ENCODE measurements at places on chromosomes 6 and 20.

GRCh38 chr6:142542704-142543233 lies 241.0 kb downstream of the ADGRG6 start:
- DNase-seq: no peak

GRCh38 chr6:99066044-99066443 lies 118.3 kb upstream of the FBXL4 start:
- no peak for DNase-seq

GRCh38 chr20:2402271-2402980 lies 21.7 kb downstream of the TGM6 start:
- DNase-seq: no peak

GRCh38 chr6:41066867-41067304 lies 5.3 kb downstream of the OARD1 start:
- DNase-seq: peak; percentile 37

GRCh38 chr20:9415426-9415825 lies 99.0 kb upstream of the LAMP5 start:
- no peak for DNase-seq

DNA sequence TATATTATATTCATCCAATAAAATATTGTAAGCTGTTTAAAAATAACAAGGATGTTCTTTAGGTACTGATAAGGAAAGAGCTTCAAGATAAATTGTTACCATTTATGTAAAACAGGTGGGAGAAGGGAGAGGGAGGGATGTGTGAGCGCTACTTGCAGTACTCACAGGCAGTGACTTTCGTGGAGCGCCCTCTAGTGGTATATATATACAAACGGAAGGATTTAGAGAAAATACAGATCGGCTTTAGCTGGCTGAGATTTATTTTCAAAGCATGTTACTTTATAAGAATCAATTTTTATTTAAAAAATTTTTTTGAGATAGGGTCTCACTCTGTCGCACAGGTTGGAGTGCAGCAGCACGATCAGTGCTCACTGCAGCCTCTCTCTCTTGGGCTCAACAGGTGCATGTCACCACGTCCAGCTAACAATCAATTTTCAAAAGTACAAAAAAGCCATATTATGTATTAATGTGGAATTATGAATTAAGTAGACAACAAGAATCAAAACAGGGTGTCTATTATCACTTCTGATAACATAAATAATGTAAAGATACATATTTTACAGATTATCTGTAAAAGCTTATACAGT lies 3.3 kb upstream of the MOG start:
- no peak for DNase-seq

DNA sequence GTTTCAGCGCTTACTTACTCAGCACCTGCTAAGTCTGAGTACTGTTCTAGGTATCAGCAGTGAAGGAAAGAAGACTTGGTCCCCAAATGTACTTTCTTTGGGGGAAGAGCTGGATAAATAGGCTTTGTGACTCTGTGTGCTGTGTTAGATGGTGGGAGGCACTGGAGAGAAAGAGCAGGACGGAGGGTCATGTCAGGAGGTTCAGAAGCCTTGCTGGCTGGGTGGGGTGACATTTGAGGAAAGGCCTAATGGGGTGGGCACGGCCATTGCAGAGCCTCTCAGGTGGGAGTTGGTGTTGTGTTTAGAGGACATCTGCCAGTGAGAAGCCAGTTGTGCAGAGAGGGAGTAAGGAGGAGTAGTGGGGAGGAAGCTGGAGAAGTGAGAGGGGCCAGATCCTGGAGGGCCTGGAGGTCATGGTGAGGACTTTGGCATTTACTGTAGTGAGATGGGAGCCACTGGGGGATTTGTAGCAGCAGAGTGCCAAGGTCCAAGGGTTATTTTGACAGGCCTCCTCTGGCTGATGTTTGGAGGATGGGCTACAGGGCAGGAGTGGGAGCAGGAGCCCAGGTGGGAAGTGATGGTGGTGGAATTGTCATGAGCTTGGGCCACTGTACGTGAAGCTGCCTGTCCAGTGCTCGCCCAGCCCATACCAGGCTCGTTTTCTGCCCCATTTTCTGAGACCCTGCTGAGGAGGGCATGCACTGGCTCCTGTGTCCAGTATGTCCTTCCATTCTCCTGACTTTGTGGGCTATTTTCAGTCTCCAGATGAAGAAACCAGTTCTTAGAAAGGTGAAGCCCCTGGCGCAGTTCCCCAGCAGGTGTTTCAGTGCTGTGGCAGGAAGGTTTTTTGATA lies 886 bp downstream of the SDCBP2 start:
- no peak for DNase-seq

DNA sequence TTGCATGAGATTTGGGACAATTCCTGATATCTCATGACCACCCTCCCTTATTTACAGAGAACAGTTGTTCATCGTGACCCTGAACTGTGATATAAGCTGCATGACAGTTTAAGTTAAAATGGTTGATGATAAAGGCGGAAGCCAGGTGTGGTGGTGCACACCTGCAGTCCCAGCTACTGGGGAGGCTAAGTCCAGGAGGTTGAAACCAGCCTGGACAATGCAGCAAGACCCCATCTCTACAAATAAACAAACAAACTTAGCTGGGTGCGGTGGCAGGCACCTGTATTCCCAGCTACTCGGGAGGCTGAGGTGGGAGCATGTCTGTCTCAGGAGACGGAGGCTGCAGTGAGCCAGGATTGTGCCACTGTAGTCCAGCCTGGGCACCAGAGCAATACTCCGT lies 24.1 kb downstream of the COL20A1 start:
- no peak for DNase-seq

- no peak for DNase-seq
Observed at GRCh38 chr6:65123521-65123920, 583.5 kb downstream of the EYS start.

DNA sequence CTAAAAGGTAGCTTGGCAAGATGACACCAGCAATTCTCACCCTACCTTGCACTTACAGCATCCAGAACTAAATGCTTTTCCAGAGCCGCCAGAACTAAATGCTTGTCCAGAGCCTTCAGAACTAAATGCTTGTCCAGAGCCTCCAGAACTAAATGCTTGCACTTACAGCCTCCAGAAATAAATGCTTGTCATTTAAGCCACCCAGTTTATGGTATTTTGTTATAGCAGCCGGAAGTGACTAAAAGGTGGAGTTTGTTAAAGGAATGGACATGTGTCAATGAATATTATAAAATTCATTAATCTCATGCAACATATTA lies 133.5 kb downstream of the GPX5 start:
- DNase-seq: no peak

- no peak for DNase-seq
Observed at GRCh38 chr6:34246249-34246562, 2.6 kb downstream of the SMIM29 start.

DNA sequence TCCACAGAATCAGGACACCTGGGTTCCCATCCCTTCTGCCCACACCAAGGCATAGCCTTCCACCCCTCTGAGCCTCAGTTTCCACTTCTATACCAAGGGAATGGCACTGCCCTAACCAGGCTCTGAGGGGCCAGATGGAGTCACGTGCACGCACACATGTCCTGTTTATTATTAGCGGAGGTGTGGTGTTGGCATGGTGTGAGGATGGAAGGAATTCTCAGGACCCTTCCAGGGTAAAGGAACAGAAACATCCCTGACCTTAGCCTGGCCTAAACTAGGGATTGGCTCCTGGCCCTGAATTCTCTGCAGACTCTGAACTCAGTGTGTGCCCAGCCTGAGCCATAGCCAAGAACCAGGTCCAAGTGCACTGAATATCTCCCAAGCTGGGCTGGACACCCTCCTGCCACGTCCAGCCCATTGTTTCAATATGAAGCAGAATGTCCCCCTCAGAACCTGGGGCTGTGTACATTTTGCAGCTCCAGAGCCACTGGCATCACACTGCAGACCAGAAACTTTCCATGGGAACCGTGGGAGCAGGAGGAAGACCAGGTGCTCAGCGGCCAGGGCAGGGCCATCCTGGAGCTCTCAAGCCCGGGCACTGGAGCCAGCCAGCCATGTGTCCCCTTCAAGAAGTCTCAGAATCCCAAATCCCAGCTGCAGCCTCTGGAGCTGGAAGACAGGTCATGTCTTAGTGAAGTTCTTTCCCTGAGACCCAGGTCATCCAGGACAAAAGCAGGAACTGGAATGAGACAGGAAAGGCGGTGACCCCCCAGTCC lies 208.4 kb downstream of the ANKRD60 start:
- no peak for DNase-seq

DNA sequence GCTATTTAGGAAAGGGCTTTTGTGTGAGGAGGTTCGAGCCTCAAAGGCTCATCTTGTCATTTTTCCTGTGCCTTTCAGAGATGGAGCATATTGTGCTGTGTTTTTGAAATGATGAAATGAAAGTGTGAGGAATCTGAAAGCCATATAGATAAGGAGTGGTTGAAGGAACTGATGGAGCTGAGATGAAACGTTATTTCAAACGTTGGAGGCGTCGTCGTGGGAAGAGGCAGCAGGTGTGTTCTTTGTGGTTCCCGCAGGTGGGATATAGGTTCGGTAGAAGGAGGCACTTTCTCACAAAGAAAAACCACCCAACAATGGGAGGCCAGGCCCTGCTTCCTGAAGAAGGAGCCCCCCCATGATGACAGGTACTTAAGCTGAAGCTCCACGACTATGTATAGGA lies 83.2 kb upstream of the SNAP25 start:
- DNase-seq: no peak

DNA sequence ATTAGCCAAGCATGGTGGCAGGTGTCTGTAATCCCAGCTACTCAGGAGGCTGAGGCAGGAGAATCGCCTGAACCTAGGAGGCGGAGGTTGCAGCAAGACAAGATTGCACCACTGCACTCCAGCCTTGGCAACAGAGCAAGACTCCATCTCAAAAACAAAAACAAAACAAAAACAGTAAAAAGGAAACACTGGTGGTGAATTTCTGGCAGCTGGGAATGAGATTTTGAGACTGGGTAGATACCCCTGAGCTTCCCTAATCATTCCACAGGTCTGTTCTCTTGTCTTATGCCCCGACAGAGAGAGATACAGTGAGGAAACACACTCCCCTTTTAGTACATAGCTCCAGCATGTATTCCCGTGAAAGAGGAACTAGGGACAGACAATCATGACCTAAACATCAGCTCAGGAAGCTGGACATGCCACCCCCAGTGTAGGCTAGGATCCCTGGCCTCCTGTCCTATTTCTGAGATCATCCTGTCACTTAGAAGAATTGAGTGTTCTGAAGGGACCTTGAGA lies 9.6 kb downstream of the MAN1A1 start:
- no peak for DNase-seq

DNA sequence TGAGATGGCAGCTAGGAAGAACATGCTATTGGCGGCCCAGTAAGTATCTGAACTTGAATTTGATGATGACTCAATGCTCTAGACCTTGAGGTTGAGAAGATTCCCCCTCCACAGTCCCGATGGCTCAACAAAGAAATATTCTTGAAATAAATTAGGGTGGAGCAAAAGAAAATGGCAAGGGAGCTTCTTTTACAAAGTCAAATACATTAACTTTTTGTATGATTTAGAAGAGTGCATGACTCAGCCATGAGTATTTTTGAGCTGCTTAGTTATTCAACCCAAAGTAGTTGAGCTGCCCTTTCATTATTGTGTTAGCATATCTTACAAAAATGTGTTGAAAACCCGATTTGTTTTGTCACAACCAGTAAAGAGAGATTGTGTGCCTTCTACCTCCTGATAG lies 7.6 kb downstream of the TFAP2C start:
- DNase-seq: no peak

- no peak for DNase-seq
Observed at GRCh38 chr6:41469156-41470028, 76.8 kb upstream of the FOXP4 start.

DNA sequence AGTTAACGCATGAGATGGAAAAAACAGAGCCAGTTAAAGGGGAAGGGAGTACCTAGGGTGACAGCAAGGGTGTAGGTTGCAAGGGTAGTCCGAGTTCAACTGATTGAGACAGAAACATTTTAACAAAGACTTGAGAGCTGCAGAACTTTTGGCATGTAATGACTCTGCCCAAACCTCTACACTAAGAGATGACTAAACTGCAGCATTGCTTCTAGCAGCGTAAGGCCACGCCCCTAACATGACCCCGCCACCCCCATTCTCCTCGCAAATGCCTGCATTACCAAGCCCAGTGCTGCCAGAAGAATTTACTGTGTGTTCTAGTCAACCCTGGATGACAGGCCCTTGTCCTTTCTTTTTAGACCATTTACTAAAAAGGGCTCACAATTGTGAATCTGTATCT lies 6.3 kb upstream of the HINT3 start:
- no peak for DNase-seq

GRCh38 chr6:163390770-163391169 lies 23.7 kb upstream of the QKI start:
- no peak for DNase-seq

GRCh38 chr6:152721956-152722355 lies 24.3 kb downstream of the MYCT1 start:
- DNase-seq: no peak

DNA sequence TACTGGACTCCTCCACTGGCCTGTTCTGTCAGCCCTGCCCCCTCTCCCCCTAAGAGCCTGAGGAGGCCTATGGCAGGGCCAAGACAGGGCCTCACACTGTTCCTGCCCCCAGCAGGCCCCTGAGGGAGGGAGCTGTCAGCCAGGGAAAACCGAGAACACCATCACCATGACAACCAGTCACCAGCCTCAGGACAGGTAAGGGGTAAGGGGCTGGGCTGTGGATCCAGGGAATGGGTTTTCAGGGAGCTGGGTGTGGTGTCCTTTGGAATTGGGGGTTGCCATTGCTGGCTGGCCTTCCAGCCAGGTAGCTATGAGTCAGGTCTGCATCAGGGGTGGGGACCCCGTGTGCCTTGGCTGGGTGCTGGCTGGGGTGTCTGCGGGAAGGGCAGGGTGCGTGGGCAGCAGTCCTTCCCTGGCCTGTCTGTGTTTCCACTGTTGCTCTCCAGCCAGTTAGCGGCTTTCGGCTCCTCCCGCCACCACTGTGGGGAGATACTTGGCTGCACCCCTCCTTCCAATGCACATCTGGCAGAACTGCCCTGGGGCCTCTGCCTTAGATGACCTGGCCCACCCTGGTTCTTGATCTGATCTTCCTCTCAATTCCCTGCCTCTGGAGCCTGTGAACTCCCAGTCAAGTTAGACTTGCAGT lies 3.9 kb downstream of the SLC29A1 start:
- DNase-seq: no peak

DNA sequence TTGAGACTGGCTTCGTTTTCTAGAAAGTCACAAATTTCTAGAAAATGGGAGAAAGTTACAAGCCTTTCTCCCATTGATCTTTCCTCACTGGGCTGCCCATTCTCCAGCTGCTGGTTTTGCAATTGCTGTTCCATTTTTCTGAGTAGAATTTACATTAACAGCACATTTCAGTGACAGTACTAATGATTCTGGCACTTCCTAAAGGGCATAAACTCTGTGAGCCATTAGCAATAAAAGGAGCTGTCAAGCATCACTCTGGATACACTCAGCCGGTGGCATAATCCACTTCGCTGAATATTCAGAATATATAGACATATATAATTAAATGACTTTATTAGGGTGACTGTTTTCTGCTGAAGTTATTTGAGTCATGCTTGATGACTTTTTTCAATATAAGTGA lies 6.7 kb upstream of the SSTR4 start:
- DNase-seq: no peak

Measured in activated T-cell treated with anti-CD3 and anti-CD28 coated beads for 48 hours (primary cell).